ENCODE measurements at places on chromosomes 16 and 17.

DNA sequence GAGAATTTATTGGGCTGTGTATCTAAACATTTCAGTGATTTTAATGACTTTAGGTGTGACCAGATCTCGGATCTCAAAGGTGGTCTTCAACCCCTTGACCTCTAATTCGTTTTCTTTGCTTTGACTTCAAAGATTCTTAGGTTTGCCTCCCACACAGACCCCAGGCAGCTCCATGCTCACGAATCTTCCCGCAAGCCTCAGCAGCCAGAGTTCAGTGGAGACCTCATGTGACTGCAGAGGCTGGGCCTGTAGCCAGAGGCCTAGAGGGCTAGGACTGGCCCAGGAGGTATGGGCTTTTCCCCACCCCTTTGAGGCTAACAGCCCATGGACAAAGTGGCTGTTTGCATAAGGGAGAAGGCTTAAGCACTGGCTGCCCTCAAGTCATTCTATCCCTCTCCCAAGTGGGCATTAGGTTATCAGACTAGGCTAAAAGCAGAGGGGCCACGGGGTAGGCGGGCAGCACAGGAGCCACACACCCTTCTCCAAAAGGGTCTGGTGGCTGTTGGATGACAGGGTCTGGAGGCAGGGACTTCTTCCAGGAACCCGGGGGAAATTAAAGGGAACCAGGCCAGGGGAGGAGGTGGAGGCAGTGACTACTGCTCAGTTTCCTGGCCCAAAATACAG, 3.0 kb downstream of the HIRIP3 start:
- peak; percentile 40 for DNase-seq

DNA sequence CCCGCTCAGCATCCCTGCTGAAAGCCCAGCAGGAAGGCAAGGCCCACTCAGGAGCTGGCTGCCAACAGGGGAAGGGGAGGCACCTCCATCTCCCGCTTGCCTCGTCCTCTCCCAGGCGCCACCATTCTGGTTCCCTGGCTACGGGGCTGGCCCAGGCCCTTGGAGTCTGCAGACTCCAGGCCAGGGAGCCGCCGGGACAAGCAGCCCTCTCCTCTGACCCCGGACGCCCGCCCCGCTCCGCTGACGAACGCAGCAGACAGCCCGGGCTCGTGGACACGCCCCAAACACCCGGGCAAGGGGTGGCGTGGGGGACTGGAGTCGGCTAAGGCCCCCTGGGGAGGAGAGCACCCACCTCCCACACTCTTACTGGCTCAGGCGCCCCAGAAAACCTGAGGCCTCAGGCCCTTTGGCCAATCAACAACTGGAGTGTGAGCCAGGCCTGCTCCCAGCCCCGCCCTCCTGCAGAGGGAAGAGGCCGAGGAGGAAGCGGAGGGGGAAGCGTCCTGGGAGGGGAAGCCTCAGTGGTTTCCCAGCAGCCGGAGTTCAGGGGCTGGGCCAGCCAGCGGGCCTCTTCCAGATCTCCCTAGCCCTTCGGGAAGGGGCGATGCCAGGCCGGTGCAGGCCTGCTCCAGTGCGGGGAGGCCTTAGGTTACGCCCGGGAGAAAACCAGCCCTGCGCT, 4.2 kb downstream of the MNT start:
- DNase-seq: peak; percentile 96

GRCh38 chr17:35578197-35578928, at the start of gene PEX12:
Gene PEX12 (minus strand): TSS chr17:35578571. CDS start chr17:35578021, 550 bp downstream.
- peak; percentile 82 for DNase-seq

DNA sequence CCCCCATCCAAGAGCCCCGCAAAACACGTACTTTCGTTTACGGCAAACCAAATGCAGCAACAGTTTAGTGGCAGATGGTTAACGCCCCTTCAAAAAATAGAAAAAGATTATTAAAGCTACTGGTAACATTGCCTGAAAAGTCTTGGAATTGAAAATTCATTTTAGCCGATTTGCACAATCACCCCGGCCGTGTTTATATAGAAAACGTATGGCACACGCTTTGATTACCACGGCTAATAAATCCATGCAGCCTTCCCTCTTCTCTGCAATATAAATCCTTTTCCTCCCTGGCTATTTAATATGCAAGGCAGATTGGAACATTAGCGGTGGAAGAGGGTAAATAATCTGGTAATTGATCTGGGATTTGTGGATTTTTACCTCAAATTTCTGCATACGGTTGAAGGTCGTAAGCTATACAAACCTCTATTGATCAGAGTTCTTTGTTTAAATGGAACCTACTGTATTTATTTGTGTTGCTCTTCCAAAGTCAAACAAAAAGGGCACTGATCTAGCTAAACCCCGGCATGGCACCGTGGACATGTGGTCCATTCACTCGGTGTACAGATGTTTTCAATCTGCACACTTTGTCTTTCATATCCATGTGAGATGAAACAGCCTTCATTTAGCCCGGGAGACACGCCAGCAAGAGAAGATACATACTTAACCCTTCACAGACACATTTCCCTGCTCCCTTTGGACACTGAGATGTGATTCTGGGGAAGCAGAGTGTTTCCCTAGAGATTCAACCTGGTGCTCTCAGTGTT, 238.1 kb upstream of the MAF start:
- no peak for DNase-seq

DNA sequence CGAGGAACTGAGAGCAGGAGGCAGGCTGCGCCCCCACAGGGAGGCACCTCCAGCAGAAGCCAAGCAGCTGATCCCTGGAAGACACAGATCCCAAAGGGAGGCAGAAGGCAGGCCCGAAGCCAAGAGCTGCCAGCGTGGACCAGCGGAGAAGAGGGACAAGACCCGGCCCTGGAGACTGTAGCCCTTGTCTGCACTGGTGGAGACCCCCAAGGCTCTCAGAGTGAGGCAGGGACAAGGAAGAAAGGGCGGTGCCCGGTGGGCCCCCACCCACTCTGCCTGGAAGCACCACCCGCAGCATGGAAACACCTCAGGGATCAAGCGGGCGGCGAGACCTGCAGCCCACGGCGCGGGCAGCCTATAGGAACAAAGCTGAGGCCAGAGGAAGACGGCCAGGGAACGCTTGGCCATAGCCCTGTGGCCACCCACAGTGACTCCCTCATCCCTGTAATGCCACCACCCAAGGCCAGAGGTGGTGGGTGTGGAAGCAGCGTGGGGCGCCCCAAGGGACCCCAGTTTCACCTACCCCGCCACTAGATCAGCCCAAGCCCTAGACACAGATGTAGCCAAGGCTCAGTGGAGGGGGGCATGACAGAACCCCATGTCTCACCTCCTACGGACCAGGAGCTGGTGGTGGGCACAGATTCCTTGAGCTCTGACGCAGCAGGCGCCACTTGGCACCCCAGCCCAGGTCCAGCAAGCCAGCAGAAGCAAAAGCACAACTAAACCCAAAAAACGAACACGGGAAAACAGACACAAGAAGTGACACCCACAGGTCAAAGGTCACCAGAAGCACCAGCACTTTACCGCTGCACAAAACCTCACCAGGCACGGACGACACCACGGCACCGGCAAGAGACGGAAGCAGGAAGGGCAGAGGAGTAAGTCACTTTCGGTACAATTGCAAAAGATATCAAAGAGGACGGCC, 2.9 kb upstream of the SIRT7 start:
- DNase-seq: no peak

DNA sequence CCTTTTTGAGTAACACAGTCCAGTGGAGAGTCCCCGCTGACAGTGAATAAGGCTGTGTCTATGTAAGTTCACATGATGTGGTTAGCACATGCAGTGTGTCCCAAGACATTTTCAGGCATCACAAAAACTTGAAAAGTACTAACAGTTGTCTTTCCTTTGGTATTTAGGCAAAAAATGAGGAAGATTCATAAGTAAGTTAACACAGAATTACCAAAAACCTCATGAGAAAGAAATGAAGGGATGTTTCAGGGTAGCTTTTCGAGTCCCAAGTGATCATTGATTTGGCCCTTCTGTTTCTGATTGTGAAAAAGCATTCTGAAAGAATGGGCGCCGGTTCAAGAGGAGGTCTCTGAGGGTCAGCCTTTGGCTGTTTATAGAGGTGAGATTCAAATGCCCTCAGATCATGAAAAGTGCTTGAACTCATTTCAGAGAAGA, 529 bp upstream of the ASPA start:
- DNase-seq: no peak

Data from HFFc6 (cell line).